ENCODE measurements at places on chromosomes 3 and 15. TPM values are rescaled to one million over a fixed set of nuclear protein-coding genes. Genes with fewer than 3 reads are reported as not detected.

HIGD2B gene
- 0.32 TPM for total RNA-seq

SRGAP3 gene
- 0.99 TPM for total RNA-seq

OIP5 gene
- 19.9 TPM for total RNA-seq

GOLGA8J gene
- total RNA-seq, result not detected

BTLA gene
- 14.4 TPM for total RNA-seq

KPNA1 gene
- total RNA-seq, result 54.3 TPM

TUSC7 gene
- total RNA-seq, result not detected

IL20RB gene
- 1.2 TPM for total RNA-seq

KIF15 gene
- total RNA-seq, result 24.0 TPM

PATL2 gene
- 4.8 TPM for total RNA-seq

ANAPC13 gene
- total RNA-seq, result 32.2 TPM

GOLGA6L7 gene
- total RNA-seq, result not detected

BSN gene
- 0.25 TPM for total RNA-seq

TRIM71 gene
- 0.06 TPM for total RNA-seq

NR2F2 gene
- not detected for total RNA-seq

PLA2G4E gene
- total RNA-seq, result not detected

FETUB gene
- not detected for total RNA-seq

TIGIT gene
- 206 TPM for total RNA-seq

CASR gene
- not detected for total RNA-seq

SMCO1 gene
- not detected for total RNA-seq

EPHB1 gene
- total RNA-seq, result not detected

All from activated CD8-positive, alpha-beta memory T cell treated with anti-CD3 and anti-CD28 coated beads for 36 hours (primary cell).